ENCODE measurements at places on chromosomes 6 and 20.

- no peak for DNase-seq
These were observed 5.9 kb downstream of the RBM38 start for GRCh38 chr20:57396984-57397692.

- no peak for DNase-seq
These were observed 15.2 kb upstream of the CST2 start for GRCh38 chr20:23841693-23842092.

- DNase-seq: no peak
These were observed 23.6 kb downstream of the GTF2H5 start for GRCh38 chr6:158191761-158192160.

DNA sequence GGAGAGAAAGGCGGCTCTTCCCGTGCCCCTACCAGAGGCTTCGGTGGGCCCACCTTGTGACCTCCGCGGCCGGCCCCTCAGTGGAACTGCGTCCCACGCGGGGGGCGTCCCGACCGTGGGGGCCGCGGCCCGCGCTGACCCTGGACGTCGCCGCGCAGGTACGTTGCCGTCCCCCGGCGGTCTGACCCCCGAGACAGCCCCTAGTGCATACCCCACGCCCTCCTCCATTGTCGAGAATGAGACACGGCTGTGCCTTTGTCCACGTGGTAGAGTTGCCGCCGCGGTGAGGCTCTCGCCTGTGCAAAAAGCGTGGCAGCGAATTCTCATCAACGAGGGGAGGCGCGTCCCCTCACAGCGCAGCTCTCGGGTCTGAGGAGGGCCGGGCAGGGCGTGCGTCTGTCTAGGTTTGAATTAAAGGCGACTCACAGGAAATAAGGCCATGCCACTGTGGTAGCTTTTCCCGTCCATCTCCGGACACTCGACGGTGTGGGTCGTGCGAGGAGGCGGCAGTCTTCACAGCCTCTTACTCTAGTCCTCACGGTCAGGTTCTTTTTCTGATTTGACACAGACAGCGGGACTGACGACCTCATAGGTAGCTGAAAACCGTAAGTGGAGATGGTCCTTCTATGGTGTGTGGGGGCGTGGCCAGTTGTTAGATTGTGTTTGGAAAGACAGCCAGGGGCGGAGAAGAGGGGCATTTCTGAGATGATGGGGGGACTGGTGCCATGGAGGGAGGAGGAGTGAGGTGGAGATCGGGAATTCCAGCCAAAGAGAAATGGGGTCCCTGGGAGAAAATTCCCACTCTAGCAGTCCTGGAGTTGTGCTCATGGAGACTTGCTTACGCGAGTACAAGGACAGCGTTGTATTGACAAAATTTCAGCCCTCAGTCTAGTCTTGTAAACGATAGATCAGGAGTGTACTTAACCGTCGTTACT, 580 bp downstream of the NXT1 start:
- DNase-seq: peak; percentile 47

- no peak for DNase-seq
These were observed 129.7 kb upstream of the SAMD5 start for GRCh38 chr6:147378819-147379218.
